ENCODE measurements at places on chromosomes 3 and 15.

DNA sequence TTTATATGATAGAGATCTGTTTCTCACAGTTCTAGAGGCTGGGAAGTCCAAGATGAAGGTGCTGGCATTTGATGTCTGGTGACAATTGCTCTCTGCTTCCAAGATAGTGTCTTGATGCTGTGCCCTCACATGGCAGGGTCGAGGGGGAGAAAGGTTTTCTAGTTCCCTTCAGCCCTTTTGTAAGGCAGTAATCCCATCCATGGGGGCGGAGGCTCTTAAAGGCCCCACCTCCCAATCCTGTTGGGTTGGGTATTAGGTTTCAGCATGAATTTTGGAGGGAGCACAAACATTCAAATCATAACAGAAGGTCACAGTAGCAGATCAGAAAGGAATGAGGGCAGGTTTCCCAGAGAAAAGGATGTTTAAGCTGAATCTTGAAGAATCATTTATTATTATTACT lies 601.7 kb upstream of the ZNF717 start:
- DNase-seq, result no peak

DNA sequence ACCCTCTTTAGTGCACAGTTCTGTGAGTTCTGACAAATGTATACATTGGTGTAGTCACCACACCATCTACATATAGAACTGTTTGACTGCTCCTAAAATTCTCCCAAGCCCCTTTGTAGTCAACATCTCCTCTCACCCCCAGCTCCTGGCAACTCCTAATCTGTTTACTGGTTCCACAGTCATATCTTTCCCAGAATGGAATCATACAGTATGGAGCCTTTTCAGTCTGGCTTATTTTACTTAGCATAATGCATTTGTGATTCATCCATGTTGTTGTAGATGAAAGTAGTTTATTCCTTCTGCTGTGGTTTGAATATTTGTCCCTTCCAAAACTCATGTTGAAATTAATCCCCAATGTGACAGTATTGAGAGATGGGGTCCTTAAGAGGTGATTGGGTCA lies 41.6 kb upstream of the CCDC174 start:
- no peak for DNase-seq

GRCh38 chr15:40239693-40240618 lies 1.1 kb downstream of the PAK6 start:
- DNase-seq, result peak; percentile 38

- no peak for DNase-seq
These were observed 27.0 kb downstream of the ATRIP start for GRCh38 chr3:48473617-48473952.

DNA sequence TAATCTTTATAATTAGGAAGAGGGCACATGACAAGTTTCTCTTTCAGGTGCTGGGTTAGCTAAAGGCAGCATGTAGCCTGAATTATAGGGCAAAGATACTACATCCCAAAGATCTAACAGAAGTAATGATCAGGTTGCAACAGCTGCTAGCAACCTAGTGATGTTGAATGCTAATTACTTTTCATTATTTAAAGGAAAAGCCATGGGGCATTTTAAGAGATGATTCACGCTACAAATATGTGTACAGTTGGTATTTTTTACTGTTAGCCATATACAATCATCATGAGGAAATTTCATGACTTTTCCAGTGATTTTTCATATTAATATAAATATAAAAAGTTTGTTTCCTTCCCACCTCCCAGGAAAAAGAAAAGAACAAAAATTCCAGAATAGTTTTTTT lies 43.0 kb downstream of the NEK10 start:
- no peak for DNase-seq

GRCh38 chr3:18199757-18200156 lies 225.4 kb downstream of the SATB1 start:
- DNase-seq, result no peak

- DNase-seq, result no peak
These were observed 2.5 kb downstream of the GXYLT2 start for GRCh38 chr3:72890166-72890925.

DNA sequence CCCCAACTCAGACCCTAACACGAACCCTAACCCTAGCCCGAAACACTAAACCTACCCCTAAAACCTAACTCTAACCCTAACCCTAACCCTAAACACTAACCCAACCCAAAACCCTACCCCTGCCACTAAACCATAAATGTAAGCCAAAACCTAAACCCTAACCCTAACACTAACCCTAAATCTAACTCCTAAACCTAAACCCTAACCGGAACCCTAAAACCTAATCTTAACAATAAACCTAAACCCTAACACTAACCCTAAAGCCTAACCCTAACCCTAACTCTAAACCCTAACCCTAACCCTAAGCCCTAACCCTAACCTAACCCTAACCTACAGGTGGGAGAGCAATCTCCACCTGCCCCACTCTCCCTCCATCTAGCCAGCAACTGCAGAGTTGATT lies 152.3 kb downstream of the OR4M2 start:
- DNase-seq, result no peak

- no peak for DNase-seq
These were observed 48.6 kb downstream of the CDAN1 start for GRCh38 chr15:42688301-42688700.

DNA sequence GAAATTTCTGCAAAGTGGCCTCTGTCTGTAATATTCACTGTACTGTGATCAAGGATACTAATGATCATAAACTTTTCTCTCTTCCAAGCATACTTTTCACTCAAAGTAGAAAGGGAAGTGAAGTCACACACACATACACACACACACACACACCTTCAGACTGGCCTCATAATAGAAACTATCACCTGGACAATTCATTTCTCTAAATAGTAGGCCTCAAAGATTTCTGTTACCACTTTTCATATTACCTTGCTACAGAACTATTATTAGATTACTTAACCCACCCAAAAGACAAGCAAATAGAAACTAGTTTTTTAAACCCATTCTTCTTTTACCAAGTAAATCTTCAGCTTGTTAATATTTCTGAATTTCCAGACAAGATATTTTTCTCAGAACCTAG lies 12.2 kb downstream of the CPB1 start:
- DNase-seq, result no peak

- no peak for DNase-seq
These were observed 42.8 kb upstream of the SEC22A start for GRCh38 chr3:123158899-123159390.

DNA sequence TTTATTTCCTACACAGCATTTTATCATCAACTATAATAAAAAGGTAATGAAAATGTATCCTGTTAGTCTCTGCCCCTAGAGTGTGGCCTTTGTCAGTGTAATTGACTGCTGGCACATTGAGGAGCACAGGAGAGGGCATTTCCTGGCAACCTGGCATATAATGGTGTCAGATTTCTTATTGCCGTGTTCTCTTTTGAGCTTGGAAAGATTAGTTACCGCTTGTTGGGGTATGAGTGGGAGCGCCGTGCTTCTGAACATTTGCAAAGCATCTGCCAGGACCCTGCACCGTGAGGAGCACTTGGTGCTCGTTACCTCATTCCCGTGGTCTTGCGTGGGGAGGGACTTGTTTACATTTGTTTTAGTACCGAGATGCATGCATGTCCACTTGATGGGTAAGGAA lies 124.4 kb downstream of the PTPRG start:
- no peak for DNase-seq

DNA sequence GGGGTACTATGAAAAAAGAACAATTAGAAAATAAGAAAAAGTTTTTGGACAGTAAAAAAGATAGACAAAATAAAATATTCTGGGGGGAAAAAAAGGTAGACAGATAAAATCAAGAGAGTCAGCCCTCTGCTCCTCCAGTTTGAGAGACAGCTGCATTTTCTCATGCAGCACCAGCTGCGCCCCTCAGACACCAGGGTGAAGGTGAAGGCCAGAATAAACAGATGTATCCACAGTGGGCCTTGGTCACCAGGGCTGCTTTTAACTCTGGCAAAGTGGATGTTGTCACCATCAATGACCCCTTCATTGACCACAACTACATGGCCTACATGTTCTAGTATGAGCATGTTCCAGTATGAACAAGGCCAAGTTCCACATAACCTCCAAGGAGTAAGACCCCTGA lies 13.9 kb upstream of the RNF7 start:
- no peak for DNase-seq

- no peak for DNase-seq
These were observed 15.8 kb upstream of the SLC27A2 start for GRCh38 chr15:50166216-50166615.

GRCh38 chr3:21839176-21839575 lies 88.2 kb upstream of the ZNF385D start:
- DNase-seq, result no peak

- peak; percentile 59 for DNase-seq
These were observed 18.3 kb downstream of the CALML4 start for GRCh38 chr15:68186671-68187397.

DNA sequence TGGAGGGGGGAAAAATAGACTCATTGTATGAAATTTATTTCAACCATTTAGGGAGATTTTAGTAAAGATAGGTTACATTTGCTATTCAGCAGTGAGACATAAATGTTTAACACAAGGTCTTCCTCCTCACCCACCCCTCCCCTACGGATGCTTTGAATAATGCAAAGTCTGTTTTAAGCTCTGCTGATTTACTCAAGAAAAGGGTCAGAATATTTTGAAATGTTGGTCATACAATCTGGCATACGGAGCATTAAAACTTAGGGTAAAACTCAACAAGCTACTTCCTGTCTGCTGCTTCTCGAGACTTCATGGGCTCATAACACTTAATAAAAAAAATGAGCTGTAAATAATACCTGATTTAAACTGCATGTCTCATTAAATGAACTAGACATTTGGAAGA lies 156.3 kb downstream of the WNT5A start:
- no peak for DNase-seq

GRCh38 chr3:48463703-48464102 lies 17.2 kb downstream of the ATRIP start:
- DNase-seq, result no peak

DNA sequence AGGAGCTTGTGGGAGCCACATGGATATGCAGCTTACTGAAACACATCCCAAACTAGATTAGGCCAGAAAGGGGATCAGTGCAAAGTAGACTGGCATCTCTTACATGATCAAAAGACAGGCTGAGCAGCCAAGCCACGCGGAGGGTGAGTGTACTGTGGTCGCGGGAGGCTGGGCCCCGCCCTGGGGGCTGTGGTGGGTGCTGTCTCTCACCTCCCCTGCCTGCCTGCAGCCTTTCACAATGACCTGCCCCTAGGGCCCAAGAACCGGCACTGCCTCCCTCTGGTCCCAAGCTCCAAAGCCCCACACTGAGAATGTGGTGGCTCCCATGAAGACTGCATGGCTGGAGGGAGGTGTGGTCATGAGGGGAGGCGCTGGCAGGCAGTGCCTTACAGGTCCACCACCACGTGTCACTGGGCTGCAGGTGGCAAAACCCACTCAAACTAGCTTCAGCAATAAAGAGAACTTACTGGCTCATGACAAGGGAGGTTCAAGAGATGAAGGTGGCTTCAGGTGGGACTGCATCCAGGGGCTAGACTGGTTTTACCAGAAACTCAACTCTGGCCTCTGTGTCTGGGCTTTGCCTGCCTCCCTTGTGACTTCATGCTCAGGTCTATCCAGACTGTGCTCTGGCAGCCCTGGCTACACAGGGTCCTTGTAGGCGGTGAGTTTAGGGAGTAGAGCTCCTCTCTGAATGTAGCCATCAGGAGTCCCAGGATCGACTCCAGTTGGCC lies 27.4 kb upstream of the PLXND1 start:
- no peak for DNase-seq

GRCh38 chr15:34815836-34816235 lies 20.5 kb upstream of the ACTC1 start:
- DNase-seq, result no peak

DNA sequence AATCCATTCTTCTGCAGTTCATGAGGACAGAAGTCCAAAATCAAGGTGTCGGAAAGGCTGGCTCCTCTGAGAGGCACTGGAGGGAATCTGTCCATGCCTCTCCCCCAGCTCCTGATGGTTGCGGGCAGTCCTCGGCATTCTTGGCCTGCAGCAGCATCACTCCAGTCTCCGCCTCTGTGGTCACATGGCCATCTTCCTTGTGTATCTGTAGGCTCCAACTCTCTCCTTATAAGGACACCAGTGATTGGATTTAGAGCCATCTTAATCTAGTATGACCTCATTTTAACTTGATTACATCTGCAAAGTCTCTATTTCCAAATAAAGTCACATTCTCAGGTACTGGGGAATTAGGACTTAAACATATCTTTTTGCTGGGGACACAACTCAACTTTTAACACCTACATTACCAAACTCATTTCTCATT lies 56.0 kb upstream of the FLNB start:
- peak; percentile 70 for DNase-seq

DNA sequence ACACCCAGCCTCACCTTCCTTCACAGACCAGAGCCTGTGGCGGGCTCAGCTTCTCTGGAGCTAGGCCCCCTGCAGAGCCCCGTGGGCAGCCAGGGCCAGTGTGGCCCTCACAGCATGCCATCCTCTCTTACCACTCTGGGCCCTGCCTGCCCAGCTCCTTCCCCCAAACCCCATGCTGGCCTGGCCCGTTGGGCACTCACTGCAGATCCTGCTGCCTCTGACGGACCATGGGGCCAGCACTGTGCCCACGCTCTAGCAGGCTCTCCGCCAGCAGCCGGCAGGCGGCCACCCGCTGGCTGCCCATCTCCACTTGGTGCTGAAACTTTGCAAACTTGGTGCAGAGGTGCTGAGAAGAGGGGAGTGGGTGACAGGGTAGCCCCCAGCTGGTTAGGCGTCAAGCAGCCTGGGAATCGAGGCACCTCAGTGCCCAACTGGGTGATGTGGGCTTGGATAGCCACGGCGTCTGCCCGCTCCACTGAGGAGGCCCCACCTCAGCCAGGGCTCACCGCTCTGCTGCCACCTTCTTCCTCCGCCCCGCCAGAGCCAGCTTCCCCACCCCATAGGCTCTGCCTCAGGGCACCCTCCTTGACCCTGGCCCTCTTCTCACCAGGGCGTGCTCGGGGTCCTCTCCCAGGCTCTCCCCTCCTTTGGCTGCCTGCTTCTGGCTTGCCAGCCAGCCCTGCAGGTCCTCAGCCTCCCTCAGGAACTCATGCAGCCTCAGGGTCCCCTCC lies 22.5 kb downstream of the SPTBN5 start:
- no peak for DNase-seq

DNA sequence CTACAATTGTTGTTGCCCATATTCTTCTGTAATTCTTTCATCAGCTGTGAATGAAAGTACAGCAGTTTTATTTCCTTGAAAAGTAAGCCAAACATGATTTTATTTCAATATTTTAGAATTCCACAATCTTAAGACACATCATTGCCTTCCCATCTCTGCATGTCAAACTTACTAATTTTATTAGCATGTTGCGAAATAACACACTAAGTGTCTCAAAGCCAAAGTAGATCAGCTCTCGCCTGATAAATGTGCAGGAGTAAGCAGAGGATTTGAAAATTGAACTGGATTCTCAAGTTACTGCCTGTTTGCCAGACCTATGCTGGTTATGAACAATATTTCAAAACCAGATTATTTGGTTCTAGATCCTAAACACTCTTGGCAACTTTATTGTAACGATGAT lies 25.7 kb downstream of the TGFBR2 start:
- DNase-seq, result no peak

Data from cerebellar cortex (tissue), 1 donor.